ENCODE measurements at places on chromosomes 16 and 17. TPM values are rescaled to one million over a fixed set of nuclear protein-coding genes. Genes with fewer than 3 reads are reported as not detected.
A peak's percentile ranks its signal among the peaks of the same experiment; 100 is the strongest.

Gene CACNA1G
- 7.9 TPM for polyA plus RNA-seq

GRCh38 chr17:49409066-49409465 is 5.6 kb downstream of the PHB1 start:
- DNase-seq = no peak

DNA sequence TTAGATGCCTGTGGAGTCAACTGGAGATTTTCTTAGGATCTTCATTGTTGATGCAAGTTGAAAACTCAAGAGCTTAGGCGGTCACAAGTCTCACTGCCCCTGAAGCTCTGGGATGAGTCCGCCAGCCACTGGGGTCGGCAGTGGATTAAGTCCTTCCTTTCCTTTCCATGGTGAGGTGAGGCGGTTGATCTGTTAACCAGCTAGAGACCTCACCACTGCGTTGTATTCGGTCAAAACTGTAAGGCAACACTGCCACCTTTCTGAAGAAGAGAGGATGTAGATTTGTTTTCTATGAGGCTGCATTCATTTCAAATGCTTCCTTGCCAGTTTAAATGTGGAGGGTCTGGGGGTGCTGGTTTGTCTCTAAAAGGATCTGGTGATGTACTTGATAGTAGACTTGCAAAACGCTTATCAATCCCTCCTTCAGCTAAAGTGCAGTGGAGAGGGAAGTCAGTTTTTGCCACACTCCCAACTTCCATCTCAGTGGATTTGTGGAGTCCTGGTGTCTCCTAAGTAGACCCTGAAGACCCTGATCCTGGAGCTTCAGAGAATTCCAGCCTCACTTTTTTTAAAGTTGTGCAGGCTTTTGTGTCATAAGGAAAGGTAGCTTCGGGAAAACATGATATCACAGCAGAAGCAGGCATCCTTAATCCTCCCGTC is 1.7 kb downstream of the MYOCD start:
- DNase-seq = peak; percentile 66

GRCh38 chr17:44831371-44831770 is 1.3 kb upstream of the GJC1 start:
- no peak for DNase-seq

DNA sequence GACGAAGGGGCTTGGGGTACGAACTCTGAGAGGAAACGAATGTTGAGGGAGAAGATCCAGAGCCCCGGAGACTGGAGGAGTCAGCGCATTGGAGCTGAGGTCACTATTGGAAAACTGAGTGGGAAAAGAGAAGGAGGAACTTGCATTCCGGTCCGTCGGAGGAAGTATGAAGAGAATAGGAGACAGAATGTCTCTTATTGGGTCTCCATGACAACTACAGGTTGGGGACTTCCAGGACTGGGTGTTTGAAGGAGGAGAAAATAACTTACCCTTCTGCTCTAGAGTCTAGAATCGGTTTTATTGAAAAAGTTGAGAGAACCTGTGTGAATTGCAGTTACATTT is 537 bp downstream of the GOSR1 start:
- DNase-seq = no peak

DNA sequence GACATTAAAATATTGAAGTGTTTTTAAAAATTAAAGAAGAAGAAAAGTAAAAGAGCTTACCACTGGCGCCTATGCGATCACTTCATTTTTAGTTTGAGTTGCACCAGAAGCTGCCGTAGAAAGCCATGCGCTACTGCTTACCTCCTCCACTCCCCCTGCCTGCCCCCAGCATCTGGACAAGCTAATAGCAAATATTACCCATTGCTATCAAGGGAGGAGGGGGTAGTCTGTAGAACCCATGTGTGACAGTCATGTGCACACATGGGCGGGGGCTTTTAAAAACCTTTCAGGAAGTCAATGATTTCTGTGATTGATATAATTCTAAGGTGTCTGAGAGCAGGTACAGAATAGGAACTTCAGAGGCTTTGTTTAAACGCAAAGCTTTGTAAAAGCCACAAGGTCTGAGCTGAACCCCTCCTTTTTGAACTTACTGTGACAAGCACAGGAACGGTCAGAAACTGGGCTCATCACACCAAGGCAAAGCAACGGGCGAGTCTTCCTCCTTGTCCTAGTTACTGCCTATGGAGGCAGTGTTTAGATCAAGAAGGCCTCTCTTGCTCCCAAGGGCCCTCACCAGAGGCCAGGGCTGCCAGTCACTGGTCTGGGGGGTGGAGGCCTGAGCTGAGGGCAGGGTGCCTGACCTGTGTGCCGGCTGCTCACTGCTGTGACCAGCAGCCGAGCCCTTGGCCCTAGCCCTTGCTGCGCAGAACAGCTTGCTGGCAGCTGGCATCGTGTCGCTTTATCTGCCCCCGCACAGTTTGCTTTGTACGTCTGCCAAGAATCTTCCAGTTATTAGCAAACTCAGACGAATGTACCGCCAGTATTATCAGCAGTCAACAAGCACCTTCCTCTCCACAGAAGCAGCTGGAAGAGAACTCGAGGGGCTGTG is 15.0 kb downstream of the GINS2 start:
- no peak for DNase-seq

Gene NTN3
- polyA plus RNA-seq = 2.3 TPM

Gene PIPOX
- polyA plus RNA-seq = 8.8 TPM

- peak; percentile 49 for DNase-seq
These were observed 198 bp upstream of the SHISA9 start for GRCh38 chr16:12901204-12901596.

Gene TNP2
- polyA plus RNA-seq = not detected

GRCh38 chr17:77274096-77274845 is 133.5 kb downstream of the SEC14L1 start:
- DNase-seq = no peak

GRCh38 chr17:80603396-80603795 is 58.8 kb downstream of the RPTOR start:
- DNase-seq = no peak

DNA sequence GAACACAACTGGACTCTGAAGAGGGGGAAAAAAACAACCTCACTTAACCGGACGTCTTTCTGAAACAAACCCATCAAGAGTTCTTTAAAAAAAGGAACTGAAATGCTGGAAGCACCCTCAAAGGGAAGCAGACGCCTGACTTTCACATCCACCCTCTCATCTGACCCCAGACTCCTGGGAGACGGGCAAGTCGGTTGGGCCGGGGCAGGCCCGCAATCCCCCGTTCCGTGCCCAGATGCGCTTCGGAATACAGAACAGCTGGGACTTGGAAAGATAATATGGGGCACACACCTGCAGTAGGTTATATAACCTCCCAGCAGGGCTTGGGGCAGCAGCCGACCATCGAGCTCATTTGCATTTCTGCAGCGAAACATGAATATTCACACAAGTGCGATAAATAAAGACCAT is 3.7 kb downstream of the ARHGAP27 start:
- DNase-seq = no peak

Gene ZG16
- polyA plus RNA-seq = 0.08 TPM

Gene MYLK3
- polyA plus RNA-seq = 1.7 TPM

Gene ADAD2
- not detected for polyA plus RNA-seq

DNA sequence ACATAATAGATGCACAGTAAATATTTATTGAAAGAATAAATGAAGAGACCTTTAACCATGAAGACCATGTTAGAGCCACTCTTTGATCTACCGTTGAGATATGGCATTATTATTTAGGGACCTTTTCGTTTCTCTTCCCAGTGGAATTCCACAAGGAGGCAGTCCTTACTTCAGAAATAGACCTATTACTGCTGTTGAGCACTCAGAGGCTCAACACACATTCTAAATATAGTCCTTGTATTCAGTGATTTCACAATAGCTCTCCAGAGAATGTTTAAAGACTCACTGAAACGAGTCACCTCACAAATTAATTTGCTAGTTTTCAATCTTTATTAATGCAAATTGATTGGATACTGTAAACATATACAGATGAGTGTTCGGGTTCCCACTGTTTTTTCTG is 603.8 kb downstream of the CDH8 start:
- no peak for DNase-seq

DNA sequence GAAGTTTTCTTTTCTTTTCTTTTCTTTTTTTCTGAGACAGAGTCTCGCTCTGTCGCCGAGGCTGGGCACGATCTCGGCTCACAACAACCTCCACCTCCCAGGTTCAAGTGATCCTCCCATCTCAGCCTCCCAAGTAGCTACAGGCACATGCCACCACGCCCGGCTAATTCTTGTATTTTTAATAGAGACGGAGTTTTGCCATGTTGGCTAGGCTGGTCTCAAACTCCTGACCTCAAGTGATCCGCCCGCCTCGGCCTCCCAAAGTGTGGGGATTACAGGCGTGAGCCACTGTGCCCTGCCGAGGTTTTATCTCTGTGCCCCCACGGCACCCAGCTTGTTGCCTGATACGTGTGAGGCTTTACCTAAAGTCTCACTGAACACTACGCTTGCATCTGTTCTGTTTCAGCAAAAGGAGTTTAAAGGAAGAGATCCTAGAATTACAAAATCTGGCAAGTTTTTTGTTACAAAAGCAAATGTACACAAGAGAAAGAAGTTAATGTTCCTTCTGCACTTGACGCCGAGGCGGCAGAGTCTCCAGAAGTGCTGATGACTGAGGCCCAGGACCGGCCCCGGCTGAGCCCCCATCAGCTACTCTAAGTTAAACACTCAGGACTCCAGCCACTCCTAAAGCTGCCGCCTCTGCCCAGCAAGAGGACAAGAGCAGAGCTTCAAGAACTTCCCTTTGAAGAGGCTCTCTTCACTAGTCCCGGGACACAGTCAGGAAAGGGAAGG is 9.2 kb downstream of the ABCA3 start:
- DNase-seq = no peak

Gene MYL4
- polyA plus RNA-seq = 1.9 TPM

Gene DLX4
- polyA plus RNA-seq = 0.75 TPM

- no peak for DNase-seq
These were observed 8.6 kb downstream of the XYLT1 start for GRCh38 chr16:17461951-17462729.

Gene BIRC5
- 35.8 TPM for polyA plus RNA-seq

DNA sequence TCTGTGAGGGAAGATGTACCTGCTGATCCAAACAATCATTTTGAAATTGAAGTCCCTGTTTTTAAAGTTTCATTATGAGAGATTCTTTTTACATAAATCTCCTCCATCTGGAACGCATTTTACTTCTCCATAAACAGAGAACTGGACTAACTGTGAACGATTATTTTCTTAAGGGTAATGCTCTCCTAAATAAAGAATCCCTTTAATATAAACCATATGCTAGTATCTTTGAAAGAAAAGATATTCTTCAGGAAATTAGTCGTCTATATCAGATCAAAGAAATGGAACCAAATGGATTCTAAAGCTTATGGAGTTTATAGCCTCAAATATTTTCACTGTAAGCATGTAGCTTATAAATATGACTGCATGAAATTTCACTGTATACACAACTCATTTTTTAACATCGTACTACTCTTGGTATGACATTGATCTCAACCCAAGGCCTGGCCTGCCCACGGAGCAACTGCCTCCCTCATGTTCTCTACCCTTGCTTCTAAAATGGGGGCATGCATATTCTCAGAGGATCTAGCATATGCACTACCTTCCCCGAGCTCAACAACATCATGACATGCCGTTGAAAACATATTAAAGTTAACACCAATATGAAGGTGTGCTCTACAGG is 66.4 kb downstream of the MYH10 start:
- no peak for DNase-seq

DNA sequence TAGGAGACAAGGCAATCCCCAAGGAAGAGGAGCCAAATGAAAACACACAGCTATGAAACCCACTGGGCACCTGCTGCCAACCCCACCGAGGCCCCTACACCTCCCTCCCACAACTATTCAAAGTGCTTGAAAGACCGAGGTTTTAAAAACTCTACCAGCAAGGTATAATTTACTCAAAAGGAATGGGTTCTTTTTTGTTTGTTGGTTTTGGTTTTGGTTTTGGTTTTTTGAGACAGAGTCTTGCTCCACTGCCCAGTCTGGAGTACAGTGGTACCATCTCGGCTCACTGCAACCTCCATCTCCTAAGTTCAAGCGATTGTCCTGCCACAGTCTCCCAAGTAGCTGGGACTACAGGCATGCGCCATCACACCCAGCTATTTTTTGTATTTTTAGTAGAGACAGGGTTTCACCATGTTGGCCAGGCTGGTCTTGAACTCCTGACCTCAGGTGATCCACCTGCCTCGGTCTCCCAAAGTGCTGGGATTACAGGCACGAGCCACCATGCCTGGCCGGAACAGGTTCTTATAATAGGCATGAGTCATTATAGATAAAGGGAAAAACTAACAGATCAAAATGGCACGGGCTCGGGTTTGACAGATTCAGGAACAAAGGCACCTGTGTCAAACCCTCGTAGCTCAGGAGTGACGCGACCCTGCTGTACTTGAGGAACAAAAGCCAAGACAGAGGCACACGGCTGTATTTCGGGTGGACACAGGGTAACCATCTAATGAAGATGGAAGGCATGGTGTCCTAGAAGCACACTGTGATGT is 40.7 kb downstream of the COTL1 start:
- no peak for DNase-seq

Gene B4GALNT2
- 0.73 TPM for polyA plus RNA-seq

DNA sequence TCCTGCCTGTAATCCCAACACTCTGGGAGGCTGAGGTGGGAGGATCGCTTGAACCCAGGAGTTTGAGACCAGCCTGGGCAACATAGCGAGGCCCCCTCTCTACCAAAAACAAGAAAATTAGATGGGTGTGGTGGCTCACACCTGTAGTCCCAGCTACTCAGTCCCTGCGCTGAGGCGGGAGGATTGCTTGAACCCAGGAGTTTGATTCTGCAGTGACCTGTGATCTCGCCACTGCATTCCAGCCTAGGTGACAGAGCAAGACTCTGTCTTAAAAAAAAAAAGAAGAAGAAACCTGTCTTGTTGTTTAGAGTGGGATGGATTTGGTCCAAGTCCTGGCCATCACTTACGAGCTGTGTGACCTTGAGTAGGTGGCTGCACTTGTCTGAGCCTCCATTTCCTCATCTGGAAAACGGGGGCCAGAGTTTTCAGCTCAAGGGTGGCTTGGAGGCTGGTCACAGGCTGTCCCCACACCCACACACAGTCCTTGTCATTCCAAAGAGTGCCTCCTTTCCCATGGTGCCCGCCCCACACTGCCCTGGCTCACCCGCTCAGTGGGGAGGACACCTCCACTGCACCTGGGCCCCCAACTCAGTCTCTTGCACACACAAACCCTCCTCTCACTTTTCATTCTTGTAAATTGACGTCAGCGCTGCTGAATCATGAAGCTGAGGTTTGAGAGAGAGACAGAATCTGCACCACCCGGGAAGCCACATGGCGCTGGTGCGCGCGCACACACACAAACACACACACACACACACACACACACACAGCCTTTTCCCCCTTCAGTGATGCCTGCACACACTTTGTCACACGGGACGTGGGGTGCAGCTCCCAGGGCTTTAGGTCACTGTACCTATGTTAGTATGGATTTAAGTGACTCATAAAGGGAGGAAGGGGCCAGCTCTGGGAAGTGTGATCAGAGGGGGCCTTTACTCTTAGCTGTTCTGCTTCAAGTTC is 4.2 kb downstream of the SOCS1 start:
- no peak for DNase-seq

Gene CALB2
- polyA plus RNA-seq = 0.47 TPM

DNA sequence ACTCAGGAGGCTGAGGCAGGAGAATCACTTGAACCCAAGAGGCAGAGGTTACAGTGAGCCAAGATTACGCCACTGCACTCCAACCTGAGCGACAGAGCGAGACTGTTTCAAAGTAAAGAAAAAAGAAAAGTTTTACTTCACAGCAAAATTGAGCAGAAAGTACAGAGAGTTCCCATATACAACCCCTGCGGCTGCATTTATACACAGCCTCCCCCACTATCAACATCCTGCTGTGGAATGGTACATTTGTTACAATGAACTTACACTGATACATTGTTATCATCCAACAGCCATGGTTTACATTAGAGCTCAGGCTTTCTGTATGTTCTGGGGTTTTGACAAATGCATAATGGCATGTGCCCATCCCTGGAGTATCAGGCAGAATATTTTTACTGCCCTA is 2.6 kb upstream of the MTHFSD start:
- no peak for DNase-seq

Gene PPM1D
- 23.3 TPM for polyA plus RNA-seq
